ENCODE measurements at places on chromosomes 4 and X.
A peak's percentile ranks its signal among the peaks of the same experiment; 100 is the strongest.

DNA sequence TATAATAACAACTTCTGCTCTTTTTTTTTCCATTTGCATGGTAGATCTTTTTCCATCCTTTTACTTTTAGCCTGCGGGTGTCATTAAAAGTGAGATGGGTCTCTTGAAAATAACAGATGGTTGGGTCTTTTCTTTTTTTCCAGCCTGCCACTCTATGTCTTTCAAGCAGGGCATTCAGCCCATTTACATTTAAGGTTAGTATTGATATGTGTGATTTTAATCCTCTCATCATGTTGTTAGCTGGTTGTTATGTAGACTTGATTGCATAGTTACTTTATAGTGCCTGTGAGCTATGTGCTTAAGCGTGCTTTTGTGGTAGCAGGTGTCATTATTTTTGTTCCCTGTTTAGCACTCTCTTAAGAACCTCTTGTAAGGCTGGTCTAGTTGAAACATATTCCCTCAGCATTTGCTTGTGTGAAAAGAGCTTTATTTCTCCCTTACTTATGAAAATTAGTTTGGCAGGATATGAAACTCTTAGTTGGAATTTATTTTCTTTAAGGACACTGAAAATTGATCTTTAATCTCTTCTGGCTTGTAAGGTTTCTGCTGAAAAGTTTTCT is 326.1 kb downstream of the SH3BGRL start:
- no peak for DNase-seq

DNA sequence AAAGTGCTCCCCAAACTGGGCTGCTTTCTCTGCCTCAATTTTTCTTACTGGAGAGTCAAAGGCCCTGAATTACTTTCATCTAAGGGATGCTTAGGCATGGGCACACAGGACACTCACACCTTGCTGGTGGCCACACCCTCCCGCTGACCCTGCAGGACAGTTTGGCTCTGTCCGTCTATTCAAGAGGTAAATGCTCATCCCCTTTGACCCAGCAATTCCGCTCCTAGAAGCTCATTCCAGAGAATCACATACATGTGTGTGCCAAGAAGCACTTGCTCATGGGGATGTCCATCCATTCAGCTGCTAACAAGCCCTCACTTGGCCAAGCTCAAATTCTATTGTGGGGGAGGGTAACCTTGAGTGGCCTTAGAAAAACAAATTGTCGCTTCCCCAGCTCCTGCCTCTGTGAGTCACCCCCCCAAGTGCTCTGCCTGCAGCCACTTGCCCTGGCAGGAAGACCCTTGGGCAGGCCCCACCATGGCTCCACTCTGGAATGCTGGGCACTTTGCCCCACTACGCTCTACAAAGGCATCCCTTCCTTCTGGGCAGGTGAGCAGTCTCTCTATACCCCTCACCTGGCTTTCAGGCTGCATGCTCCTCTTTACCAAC is 54.5 kb downstream of the HTRA3 start:
- DNase-seq, result no peak

GRCh38 chr4:53235547-53235946 is 130.3 kb downstream of the SCFD2 start:
- no peak for DNase-seq

DNA sequence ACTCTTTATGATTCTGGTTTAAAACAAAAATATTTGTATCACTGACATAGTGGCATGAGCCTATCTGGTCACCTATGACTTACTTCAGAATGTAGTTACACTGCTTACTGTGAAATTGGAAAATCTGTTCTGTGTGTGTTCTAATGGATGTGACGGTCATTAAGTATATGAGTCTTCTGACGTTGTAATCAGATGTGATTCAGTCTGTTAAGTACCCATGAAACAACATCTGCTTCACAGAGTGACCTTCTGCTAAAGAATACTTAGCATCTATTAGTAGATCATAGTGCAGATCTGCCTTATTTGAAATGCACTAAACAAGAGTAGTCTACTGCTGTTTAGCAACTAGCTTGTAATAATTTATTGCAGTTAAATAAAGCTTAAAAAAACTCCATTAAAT is 317.1 kb downstream of the DCTD start:
- DNase-seq, result no peak

DNA sequence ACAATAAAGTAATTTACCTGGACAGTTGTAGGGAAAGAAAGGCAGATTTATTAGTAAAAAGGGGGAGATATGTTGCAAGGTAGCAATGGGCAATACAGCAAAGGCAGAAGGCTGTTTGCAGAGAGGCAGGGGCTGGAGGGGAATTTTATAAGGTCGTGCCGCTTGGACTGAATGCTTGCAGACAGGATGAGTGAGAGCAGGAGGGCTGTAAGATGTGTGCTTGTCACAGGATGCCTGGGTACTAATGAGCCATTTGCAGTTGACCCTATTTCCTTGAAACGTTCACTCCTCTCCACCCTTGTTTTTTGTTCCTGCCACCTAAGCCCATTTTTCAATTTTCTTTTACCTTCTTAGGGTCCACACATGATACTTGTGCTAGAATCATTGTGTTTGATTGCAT is 214.7 kb downstream of the TRAM1L1 start:
- DNase-seq, result peak; percentile 45

Measured in retina (tissue), 1 donor.